Cerebellum (tissue), 4 donors: ENCODE measurements at places on chromosomes 3 and 15.

GRCh38 chr15:29101491-29101890 is 168.1 kb downstream of the NSMCE3 start:
- no peak for DNase-seq

GRCh38 chr3:119042162-119042561 is 7.5 kb upstream of the IGSF11 start:
- no peak for DNase-seq

- no peak for DNase-seq
Observed at GRCh38 chr3:52109611-52110301, 44.5 kb downstream of the POC1A start.

- no peak for DNase-seq
Observed at GRCh38 chr3:101828276-101828675, 21.0 kb upstream of the NFKBIZ start.

- no peak for DNase-seq
Observed at GRCh38 chr3:189833266-189833665, 202.1 kb downstream of the TP63 start.

DNA sequence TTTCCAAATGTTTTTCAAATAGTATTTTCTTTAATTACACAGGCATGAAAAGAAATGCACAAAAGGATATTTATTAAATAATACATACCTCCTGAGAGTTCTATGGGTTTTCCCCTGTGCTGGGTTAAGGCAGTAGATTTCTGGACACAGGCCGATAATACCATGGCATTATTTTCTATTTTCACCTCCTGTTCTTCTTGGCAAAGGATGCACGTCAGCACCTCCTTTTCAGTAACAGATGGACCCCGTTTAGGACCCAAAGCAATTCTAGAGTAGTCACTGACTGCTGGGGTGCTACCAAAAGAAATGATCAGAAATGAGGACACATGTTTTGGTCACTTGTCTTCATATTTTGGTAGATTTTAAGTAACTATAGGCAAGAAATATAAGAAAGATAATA is 86.4 kb upstream of the TTBK2 start:
- peak; percentile 69 for DNase-seq

- no peak for DNase-seq
Observed at GRCh38 chr3:140068494-140069017, 133.6 kb downstream of the CLSTN2 start.

DNA sequence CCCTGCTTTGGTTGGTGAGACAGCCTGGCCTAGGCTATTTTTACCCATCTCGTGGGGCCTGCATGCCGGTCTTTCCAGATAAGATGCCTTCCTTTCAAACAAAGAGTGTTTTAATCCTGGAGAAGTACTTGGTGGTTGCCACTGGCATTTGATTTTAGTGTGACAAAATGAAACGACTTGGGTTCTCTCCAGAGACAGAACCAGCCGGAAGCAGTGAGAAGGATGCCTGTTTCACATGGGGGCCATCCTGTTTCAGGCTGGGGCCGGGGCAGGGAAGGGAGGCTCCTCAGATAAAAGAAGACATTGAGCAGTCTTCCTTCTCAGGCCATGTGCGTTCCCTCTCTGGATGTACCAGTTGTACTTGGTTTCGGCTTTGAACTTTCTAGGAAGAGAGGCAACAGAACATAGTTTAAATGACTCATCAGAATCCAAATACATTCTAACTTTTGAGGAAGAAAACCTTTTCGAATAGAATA is 74.9 kb downstream of the TOP2B start:
- DNase-seq: no peak

- DNase-seq: no peak
Observed at GRCh38 chr15:81530271-81530691, 156.3 kb upstream of the TMC3 start.

GRCh38 chr15:44219073-44219472 is 24.0 kb upstream of the FRMD5 start:
- peak; percentile 54 for DNase-seq

GRCh38 chr3:42729404-42730145 is 27.0 kb upstream of the HHATL start:
- DNase-seq: no peak

DNA sequence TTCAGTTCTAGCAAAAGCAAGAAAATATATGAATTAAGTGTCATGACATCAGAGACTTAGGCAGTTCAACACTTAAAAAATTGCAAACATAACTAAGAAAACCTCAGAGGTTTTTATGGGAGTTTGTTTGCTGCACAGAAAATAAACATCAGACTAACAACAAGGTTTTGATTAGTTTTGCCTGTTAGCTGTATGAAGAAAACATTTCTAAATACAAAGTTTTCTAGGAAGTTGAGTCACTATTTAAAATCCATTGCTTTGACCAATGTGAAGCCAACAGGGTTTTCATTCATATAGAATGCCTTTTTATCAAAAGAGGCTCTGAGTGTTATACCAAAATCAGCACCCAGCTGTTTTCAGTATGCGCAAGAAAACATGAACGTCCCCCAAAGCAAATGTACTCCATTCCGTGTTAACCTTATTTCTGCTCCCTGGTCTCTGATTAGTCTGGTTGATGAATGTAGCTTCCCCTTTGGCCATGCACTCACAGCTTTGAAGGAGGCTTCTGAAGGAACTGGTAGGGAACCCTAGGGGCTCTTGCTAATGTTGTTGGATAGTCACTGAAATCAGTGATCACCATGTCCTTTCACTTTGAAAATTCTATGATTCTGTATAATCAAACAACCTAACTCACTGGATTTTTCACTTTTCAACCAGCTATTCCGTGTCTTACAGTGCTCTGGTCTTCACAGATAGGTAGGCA is 89.6 kb upstream of the TSEN2 start:
- no peak for DNase-seq

DNA sequence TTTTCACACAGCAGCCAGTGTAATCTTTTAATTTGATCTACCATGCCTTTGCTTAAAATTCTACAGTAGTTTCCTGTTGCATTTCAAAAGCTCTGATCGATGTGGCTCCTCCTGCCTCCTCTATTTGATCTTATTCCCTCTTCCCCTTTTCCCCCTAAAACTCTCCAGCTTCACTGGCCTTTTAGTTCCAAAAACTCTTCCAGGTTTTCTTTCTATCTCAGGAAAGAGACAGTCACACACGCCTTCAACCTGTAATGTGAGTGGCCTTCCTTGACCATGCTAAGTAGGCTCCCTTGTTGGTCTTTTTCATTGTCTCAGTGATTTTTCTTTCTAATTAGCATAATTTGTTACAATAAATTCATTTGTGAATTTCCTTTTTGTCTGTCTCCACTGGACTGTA is 985 bp downstream of the TEX9 start:
- no peak for DNase-seq

DNA sequence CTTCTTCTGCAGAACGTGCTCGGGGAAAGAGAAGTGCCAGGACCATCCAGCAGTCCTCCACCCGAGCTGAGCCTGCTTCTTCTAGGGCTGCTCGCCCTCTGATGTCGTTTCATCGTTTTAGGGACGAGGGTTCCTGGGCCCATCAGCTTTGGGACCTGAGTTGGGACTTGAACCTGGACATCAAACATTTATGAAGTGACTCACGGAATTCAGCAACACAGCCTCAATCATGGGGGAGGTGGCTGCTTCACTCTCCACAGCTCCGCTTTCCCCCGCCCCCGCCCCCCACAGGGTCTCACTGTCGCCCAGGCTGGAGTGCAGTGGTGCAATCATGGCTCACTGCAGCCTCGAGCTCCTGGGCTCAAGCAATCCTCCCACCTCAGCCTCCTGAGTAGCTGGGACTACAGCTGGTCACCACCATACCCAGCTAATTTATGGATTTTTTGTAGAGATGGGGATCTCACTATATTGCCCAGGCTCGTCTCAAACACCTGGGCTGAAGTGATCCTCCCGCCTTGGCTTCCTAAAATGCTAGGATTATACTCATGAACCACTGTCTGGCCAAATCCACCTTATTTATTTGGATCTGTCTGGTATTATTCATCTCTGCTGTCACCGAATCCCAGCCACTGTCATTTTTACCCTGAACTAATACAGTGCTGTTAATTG is 725 bp upstream of the SCAMP2 start:
- DNase-seq: no peak

- DNase-seq: no peak
Observed at GRCh38 chr15:81337713-81338157, 13.8 kb upstream of the STARD5 start.

GRCh38 chr3:133933097-133934024 is 37.7 kb upstream of the RAB6B start:
- DNase-seq: no peak

DNA sequence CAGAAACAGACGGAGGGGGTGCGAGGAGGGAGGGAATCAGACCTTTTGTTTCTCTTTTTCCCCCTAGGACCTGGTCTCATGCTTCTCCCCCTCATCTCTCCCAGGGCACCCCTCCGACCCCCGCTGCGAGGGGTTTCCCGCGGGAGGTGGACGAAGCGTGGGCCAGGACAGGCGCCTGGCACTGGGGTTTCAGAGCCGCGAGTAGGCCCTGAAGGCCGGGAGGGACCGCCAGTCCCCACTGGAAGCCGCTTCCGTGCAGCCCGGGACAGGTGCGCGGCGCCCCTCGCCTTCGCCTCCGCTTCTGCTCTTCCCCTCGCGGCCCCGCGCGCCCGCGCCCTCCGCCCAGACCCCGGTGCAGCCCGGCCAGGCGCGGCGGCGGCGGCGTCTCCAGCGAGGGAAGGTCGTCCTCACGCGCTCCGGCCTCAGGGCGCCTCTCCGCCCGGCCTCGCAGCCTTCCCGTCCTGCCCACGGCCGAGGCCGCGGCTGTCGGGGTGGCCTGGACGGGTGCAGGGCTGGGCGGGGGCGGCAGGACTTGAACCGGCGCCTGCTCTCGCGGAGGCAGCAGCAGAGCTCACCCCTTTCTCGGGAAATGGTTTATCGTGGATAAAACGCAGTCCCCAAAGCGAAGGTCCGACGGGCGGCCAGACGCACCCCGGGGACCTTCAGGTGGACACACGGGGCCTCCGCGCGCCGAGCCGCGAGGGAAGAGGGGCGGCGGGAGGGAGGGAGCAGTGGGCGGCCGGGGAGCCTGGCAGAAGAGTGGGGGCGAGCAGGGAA is 31.5 kb upstream of the ADAMTS17 start:
- DNase-seq: no peak

DNA sequence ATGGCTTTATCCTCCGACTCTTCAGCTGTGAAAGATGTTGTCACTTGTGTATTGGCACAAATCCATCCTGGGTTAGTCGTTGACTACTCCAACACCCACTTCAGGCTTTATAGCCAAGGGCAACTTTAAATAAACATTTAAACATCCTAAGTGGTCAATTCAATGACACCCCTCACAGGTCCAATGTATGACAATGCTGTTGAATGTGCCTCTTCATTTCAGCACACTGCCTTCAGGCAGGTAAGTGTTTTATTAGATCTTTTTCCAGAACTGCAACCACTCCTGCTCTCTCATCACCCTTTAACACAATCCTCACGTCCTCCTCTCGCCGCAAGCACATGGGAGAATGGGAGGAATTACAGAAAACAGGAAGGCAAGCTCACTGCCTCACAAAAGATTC is 30.3 kb downstream of the IL12A start:
- no peak for DNase-seq

- no peak for DNase-seq
Observed at GRCh38 chr15:92051716-92052115, 198.2 kb downstream of the SLCO3A1 start.

- DNase-seq: no peak
Observed at GRCh38 chr3:195551381-195551978, 8.4 kb upstream of the PPP1R2 start.

GRCh38 chr3:108328821-108329486 is 32.6 kb downstream of the HHLA2 start:
- DNase-seq: no peak

DNA sequence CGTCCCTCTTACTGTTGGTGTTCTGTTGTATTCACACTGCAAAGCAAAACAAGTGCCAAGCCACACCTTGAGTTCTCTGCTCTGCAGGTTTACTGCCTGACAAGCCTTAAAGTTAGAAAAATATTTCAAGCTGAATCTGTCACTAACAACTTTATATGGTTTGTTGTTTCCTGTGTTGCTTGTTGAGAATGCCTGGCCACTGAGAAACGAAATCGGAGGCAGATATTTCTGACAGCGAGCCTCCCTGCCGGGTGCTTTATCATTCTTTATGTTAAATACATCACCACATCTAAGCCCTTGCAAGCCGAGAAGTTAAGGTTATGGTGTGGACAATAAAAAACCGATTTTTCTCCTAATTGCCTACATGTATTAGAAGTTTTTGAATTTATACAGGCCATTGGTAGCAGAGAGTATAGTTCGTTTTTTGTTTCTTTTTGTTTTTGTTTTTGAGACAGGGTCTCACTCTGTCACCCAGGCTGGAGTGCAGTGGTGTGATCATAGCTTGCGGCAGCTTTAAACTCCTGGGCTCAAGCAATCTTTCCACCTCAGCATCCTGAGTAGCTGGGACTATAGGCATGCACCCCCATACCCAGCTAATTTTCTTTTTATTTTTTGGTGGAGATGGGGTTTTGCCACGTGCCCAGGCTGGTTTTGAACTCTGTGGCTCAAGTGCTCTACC is 188.4 kb upstream of the ICE2 start:
- DNase-seq: no peak

GRCh38 chr15:28995705-28996104 is 109.9 kb downstream of the APBA2 start:
- DNase-seq: no peak

DNA sequence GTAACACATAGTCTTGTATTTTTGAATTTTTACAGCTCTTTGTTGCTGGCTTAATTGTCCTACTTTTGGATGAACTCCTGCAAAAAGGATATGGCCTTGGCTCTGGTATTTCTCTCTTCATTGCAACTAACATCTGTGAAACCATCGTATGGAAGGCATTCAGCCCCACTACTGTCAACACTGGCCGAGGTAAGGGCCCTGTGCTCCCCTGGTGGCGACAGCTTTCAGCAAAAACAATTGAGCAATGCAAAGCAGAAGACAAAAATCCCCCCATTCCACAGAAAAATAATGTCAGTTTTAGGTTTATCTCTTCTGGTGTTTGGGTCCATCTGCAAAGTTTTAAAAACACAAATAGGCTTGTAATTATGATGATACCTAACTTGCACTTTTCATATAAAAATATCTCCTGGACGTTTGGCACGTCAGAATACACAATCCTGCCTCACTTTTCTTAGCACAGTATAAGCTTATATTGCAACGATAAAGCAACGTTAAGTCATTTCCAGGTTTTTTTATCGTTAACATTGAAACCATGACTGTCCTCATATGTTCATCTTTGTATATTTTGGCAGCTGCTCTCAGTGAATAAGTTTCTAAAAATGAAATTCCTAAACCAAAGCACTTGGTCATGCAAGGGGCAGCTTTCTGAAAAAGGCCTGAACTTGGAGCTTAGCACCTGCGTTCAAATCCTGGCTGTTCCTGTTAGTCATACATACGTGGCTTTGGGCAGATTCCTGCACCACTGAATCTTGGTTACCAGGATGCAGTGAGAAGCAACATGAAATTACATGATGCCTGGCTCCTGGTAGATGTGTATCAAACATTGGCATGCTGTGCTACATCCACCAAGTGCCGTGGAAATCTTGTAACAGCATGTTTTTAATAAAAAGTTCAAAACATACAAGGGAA is 8.5 kb downstream of the SEC61A1 start:
- DNase-seq: no peak

- no peak for DNase-seq
Observed at GRCh38 chr3:143851331-143852017, 3.2 kb upstream of the SLC9A9 start.

- DNase-seq: no peak
Observed at GRCh38 chr3:71135373-71136088, 448.0 kb downstream of the FOXP1 start.
